ENCODE measurements at places on chromosomes 4 and X. TPM values are rescaled to one million over a fixed set of nuclear protein-coding genes. Genes with fewer than 3 reads are reported as not detected.

DNA sequence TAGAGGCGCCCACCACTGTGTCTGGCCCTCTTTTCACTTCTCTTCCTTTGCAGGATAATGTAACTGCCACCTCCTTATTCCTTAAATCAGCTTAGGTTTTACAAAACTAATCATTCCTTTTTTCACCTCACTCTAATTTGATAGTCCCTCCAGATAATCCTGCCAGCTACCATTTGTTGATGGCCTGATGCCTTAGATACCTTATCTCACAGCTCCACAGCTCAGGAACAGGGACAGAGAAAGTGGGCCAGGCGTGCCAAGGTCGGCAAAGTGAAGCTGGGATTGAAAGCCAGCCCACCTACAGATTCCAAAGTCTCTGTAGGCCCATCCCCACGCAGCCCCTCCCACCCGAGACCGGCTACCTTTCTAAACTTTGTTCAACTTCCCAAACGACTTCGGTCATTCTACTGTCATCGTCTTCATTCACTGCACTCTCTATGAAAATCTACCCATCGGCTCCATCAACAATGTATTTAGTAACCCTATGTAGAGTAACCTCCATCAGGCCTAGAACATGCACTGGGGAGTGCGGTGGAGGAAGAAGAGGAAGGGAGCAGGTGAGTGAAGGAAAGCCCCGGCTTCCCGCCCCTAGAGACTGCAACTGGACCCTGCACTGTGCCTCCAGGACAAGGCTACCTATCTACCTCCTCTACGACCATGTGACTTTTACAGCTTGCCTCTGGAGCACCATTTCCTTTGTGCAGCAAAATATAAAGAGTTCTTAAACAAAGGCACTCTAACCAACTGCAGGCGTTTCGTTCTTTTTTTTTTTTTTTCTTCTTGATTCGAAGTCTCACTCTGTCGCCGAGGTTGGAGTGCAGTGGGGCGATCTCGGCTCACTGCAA, 1.5 kb downstream of the CASP6 start:
- H3K27me3 ChIP-seq: no peaks in the 10 kb centered on the region
- H3K4me1 ChIP-seq: no peaks in the 10 kb centered on the region
- DNase-seq: peak; percentile 56
- H3K4me3 ChIP-seq: peak overlapping the region; percentile 79
- H3K27ac ChIP-seq: peak overlapping the region; percentile 83
- H3K36me3 ChIP-seq: no peaks in the 10 kb centered on the region

DNA sequence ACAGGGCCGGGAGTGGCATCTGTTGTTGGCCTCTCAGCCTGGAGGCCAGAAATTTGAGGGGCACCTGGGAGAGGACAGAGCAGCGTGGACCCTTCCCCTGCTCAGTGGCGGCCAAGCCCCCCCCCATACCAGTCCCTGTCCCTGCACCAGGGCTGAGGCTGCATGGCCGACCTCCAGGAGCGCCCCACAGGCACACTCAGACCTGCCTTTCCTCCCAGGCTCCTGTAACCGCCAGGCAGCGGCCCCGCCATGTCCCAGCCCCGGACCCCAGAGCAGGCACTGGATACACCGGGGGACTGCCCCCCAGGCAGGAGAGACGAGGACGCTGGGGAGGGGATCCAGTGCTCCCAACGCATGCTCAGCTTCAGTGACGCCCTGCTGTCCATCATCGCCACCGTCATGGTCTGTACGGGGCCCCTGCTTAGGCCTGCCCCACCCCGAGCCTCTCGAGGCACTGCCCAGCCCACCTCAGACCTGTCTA, 15.3 kb downstream of the TMEM175 start:
- no peaks in the 10 kb centered on the region for H3K4me1 ChIP-seq
- peak; percentile 75 for DNase-seq
- H3K27ac ChIP-seq: no peak overlapping the region
- no peak overlapping the region for H3K4me3 ChIP-seq
- H3K36me3 ChIP-seq: no peaks in the 10 kb centered on the region
- H3K27me3 ChIP-seq: no peaks in the 10 kb centered on the region

DNA sequence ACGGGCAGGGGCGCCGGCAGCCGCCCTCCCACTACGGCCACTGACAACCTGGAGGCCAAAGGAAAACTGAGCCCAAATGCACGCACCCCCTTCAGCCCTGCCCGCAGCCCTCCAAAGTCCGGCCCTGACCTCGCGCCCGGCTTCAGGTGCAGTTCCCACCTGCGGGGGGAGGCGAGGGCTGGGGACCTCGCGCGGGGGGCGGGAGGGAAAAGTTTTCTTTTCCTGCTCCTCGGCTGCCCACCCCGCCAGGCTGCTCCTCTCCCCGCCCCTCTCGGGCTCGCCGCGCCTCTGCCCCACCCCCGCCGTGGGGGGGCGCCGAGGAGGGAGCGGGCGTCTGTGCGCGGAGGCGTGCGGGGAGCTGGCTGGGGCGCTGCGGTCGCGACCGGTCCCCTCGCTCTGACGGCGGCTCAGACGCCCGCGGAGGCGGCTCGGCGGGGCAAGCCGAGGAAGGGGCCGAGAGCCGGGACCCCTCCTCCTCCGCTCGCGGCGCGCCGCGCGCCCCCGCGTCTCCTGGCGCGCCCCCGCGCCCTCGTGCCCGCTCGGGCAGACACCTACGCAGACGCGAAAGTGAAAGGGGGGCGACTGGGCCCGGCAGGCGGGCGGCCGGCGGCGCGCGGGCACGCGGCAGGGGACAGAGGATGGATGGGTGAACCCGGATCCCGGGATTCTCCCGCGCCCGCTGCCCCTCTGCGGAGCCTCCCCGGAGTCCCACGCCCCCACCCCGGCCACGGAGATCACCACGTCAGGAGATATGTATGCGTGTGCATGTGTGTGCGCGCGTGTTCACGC, 3.1 kb upstream of the NR3C2 start:
- H3K27me3 ChIP-seq: no peaks in the 10 kb centered on the region
- peaks cover 3% of the 10 kb centered on the region for H3K4me1 ChIP-seq
- H3K27ac ChIP-seq: peak overlapping the region; percentile 81
- peak overlapping the region; percentile 84 for H3K4me3 ChIP-seq

Gene ETNPPL
- not detected for total RNA-seq

Gene AFF2
- total RNA-seq: 5.7 TPM
